ENCODE measurements at places on chromosomes 3 and 15.

- DNase-seq, result no peak
These were observed 10.5 kb downstream of the NR2C2 start for GRCh38 chr3:14957925-14958324.

DNA sequence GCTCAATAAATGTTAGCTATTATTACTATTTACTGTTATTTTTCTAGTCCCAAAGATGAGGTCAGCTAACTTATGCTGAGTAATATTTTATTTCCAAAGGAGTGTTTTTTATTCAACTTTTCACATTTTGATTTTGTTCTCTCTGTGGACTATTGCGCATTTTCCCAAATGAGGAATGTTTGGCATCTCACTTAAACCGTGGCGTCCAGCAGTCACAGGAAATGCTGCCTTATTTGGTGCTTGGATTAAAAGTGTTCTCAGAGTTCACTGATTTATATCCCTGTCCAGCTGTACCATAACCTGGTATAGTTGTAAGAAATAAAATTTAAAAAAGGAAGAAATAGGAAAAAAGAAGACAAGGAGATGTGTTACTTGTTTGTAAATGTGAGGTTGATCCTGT is 166.8 kb downstream of the THSD4 start:
- no peak for DNase-seq

GRCh38 chr3:64677961-64678716 is 9.7 kb downstream of the ADAMTS9 start:
- DNase-seq, result no peak

DNA sequence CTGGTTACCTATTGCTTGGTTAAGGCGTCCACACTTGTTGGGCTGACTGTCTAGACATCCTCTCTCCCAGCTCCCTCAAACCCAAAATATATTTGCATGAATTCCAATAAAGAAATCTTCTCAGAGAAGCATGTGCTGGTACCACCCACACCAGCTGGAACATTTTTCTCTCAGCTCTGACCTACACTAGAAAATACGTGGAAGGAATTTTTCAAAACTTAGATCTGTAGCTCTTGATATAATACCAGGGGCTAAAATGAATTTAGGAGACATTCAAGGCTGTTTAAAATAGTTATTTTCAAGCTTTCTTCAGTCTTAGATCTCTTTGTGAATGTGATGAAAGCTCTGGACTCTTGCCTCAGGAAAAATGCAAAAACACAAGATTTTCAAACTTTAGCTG is 590.4 kb downstream of the PDCD6IP start:
- no peak for DNase-seq
